ENCODE measurements at places on chromosomes 7 and 10. TPM values are rescaled to one million over a fixed set of nuclear protein-coding genes. Genes with fewer than 3 reads are reported as not detected.
A peak's percentile ranks its signal among the peaks of the same experiment; 100 is the strongest.

DNA sequence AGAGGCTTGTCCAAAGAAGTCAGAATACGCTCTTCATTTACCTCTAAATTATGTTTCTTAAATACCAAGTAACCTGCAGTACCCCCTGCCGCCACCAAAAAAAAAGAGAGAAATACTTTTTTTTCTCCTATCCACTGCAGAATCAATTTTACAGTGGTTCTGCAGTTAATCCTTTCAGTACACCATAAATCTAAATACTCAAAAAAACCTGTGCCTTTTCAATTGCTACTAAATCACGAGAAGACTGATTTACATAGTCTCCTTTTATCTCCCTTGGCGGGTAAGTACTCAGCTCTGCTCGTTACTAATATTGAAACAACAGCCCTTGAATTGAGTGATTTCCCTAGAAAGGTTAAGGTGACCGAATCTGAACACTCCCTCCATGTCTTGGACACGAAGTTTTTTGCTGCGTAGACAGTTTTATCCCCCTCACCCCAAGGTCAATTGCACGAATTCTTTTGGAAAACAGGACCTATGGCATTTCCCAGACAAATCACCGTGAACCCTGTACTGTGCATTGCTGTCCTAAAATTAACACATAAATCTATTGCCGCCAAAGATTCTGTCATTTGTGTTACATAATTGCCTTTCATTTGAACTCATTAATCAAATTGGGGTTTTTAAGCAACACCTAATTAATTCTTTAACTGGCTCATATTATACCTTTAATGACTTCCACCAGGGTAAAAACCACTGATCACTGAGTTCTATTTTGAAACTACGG is 512 bp upstream of the VIM start:
- DNase-seq = no peak

MYH16 gene
- not detected for total RNA-seq

- DNase-seq = no peak
Observed at GRCh38 chr7:156732091-156732625, 91.6 kb downstream of the RNF32 start.

DNA sequence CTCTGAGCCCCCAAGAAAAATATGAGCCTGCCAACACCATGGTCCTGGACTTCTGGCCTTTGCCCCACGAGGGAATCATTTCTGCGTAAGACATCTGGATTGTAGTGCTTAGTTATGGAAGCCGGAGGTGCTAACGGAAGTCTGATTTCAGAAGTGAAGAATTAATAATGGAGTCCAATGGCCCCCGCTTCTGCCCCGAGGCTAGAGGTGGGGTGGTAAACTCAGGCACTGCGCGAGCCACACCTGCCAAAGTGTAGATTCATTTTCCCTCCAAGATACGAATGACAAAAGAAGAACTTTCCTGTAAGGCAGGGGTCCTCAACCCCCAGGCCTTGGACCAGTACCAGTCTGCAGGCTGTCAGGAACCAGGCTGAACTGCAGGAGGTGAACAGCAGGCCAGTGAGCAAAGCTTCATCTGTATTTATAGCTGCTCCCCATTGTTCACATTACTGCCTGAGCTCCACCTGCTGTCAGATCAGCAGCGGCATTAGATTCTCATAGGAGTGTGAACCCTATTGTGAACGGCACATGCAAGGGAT is 22.3 kb downstream of the CNPY1 start:
- no peak for DNase-seq

SPDYE16 gene
- total RNA-seq = not detected

GRCh38 chr7:30312178-30312577 is 27.8 kb downstream of the ZNRF2 start:
- no peak for DNase-seq

- DNase-seq = no peak
Observed at GRCh38 chr7:99459087-99459486, 6.9 kb downstream of the ATP5MF start.

- no peak for DNase-seq
Observed at GRCh38 chr10:52483587-52483986, 169.5 kb downstream of the DKK1 start.

- no peak for DNase-seq
Observed at GRCh38 chr10:82091413-82091812, 216.4 kb downstream of the NRG3 start.

POLR2J2 gene
- total RNA-seq = 0.37 TPM

- DNase-seq = no peak
Observed at GRCh38 chr10:127996586-127996985, 89.7 kb downstream of the PTPRE start.

DNA sequence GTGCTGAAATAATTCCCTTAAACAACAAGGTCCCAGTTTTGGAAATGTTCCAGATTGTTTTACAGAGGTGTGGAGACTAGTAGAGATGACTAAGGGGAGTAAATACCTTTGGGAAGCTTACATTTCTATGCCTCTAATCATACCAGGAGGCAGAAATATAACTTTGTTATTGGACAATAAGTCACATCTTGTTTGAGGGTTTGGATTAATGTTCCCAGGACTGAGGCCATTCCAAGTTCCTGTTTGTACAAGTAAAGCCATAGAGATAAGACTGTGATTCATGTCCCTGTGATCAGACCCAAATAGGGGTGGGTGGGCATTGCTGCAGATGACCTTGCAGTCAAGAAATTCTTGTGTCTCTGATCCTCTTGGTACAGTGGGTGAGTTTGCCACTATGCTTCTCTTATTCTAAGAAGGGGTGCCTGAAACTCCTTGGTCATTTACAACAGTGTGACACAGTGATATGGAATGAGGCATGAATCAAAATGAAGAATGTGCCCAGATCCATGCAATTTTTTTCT is 508.3 kb downstream of the SORCS3 start:
- DNase-seq = no peak

GRCh38 chr7:115226410-115226809 is 304.5 kb downstream of the MDFIC start:
- no peak for DNase-seq

GRCh38 chr7:80095545-80095944 is 39.1 kb upstream of the GNAI1 start:
- peak; percentile 49 for DNase-seq

RPEL1 gene
- total RNA-seq = 0.03 TPM

Measured in G401 (cell line).